Hematopoietic multipotent progenitor cell treated with erythropoietin and hydrocortisone succinate and interleukin-3 and kit ligand, for 6 days (in vitro differentiated cells): ENCODE measurements at places on chromosomes 11 and 22.

DNA sequence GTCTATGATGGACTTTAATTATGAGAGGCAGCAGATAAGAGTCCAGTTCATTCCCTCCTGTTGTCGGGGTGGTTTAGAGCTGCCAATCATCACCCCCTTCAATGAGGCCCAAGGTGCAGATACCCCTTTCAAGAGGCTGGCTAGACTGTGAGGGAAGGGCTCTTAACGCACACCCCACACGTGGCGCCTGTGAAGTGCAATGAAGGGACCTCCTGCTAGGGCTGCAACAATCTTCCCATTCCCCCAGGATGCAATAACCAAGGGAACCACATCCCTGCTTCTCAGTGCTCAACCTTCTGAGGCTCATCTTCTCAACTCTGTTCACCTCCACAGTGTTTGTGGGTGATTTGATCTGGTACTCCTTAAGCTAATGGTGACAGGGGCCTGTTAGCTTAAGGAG lies 19.0 kb downstream of the TENM4 start:
- no peak for DNase-seq

GRCh38 chr11:73995247-73995646 lies 12.6 kb upstream of the UCP2 start:
- DNase-seq, result peak; percentile 56

GRCh38 chr11:530960-531831 lies 4.2 kb downstream of the HRAS start:
- DNase-seq, result no peak

- no peak for DNase-seq
Measured at GRCh38 chr11:75431533-75432525, 1.2 kb downstream of the KLHL35 start.

DNA sequence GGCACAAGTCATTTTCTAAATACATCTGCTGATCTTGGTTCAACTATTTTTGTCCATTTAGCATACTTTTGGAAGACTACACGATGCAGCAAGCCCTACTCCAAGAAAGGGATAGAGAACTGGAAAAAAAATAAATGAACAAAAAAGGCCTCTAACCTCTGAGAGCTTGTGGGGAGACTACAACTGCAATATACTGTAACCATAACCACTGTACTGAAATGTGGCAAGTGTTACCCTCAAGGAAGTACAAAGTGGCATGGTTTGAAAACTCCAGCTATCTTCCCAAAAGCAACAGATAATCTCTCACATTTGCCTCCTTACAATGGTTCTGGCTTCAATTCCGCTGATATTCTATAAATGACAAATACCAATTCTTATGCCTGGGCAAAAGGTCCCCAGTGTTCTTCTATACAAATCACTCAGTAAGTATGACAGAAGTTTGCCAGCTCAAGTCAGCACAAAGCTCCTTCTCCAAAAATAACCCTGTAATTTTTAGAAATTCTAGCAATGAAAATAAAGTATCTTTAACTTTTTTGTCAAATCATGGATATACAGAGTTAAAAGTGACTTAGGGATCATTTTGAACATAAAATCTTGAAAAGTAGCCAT lies 22.9 kb downstream of the AMBRA1 start:
- no peak for DNase-seq

DNA sequence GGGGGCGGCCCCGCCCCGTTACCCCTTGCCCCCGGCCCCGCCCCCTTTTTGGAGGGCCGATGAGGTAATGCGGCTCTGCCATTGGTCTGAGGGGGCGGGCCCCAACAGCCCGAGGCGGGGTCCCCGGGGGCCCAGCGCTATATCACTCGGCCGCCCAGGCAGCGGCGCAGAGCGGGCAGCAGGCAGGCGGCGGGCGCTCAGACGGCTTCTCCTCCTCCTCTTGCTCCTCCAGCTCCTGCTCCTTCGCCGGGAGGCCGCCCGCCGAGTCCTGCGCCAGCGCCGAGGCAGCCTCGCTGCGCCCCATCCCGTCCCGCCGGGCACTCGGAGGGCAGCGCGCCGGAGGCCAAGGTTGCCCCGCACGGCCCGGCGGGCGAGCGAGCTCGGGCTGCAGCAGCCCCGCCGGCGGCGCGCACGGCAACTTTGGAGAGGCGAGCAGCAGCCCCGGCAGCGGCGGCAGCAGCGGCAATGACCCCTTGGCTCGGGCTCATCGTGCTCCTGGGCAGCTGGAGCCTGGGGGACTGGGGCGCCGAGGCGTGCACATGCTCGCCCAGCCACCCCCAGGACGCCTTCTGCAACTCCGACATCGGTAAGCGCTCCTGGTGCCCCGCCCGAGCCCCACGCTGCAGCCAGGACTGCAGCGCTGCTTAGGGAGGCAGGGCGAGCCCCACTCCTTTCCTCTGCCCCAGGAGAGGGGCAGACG lies at the start of gene TIMP3:
Gene TIMP3, plus strand, starts transcription at position 169 of the 700 bp plus-strand sequence. Its CDS starts 297 bp downstream, at position 466.
- DNase-seq, result peak; percentile 89

- peak; percentile 58 for DNase-seq
Measured at GRCh38 chr11:73308961-73309919, 1.2 kb downstream of the ARHGEF17 start.

DNA sequence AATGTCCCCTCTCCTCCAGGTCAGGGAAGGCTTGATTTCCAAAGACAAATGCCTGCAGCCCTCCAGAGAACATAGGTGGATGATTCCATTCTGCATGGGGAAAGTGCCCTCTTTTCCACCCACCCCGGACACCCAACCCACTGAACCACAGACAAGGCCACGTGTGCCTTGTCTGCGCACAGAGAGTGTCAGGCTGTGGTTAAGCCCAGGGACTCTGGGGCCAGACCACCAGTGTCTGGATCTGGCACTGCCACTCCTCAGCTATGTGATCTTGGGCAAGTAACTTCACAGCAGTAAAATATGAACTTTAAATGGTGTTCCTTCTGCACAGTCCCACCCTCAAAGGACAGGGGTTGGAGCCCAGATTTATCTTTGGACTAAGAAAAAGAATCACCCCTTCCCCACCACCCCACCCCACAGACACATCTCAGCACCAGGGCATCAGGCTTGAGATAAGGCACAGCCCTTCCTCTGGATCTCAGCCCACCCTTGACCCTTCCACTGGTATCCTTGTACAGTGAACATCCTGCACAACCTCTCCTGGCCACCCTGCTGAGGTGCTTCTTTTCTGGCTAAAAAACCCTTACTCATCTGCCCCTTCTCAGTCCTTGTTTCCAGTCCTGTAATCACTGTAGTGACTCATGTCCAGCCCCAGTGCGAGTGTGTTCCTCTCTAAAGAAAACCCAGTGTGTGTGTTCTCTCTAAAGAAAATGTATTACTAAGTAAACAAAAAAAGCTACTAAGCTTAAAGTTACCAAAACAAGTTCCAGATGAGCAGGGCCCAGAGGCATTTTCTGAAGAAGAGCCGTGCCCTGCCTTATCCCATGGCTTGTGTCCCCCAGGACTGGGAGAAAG lies 1.9 kb upstream of the PTGDR2 start:
- DNase-seq, result no peak

DNA sequence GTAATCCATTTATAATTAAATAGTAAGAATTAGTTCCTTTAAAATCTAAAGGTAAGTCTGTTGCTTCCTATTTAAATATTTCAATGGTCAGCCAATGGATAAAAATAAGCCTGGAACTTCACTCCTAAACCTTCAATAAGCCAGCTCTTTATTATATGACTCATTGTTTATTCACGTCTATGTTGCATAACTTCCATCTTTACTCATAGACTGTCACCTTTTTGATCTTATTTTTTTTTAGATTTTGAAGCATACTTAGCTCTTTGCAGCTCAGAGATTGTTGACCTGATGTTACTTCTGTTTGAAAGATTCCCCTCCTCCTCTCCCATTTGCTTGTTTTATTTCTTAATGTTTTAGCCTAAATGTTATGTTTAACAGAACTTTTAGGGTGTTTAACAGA lies 1571.2 kb upstream of the RAG2 start:
- no peak for DNase-seq

DNA sequence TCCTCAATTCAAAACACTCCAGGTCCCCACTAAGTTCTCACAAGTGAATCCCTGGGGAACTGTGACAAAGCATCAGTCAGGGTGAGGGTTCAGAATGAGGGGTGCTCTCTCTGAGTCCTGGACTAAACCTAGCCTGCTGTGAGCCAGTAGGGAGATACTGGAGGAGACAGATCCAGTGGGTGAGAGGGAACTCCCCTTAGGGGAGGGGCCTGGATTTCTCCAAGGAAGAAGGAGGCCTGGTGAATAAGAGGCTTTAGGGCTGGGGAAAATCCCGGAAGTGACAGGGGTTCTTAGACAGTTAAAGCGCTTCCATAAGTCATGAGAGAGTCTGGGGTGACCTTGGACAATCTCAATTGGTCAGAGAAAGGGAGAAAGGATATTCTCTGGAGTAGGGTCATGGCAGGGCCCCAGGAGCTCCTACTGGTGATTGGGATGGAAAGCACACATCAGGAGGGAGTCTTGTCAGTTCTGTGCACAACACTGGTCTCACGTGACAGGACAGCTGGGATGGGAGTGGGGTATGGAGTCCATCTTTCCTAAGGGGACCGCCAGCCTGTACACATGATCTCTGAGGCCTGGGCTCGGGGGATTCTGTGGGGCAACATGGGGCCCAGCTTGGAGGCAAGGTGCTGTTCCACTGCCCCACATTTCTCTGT lies 1.5 kb downstream of the TBC1D10A start:
- no peak for DNase-seq
